ENCODE measurements at places on chromosomes 2 and 18. TPM values are rescaled to one million over a fixed set of nuclear protein-coding genes. Genes with fewer than 3 reads are reported as not detected.

Gene SUPT7L
- 24.9 TPM for total RNA-seq

Gene ZNF516
- total RNA-seq, result 18.2 TPM

Gene HOXD11
- not detected for total RNA-seq

Gene GDF7
- total RNA-seq, result 0.19 TPM

Gene APOB
- total RNA-seq, result 17.4 TPM

Gene IL18RAP
- 59.9 TPM for total RNA-seq

Gene ACVR1C
- total RNA-seq, result 37.0 TPM

Gene CIB4
- total RNA-seq, result not detected

Gene NTSR2
- not detected for total RNA-seq

Gene UGT1A5
- not detected for total RNA-seq

Gene OSBPL6
- total RNA-seq, result 2.0 TPM

Gene POTEE
- total RNA-seq, result not detected

Gene PTPN4
- total RNA-seq, result 32.2 TPM

Gene IL1A
- 2.2 TPM for total RNA-seq

Gene RNU2-63P
- total RNA-seq, result not detected

Gene HRH4
- total RNA-seq, result not detected

Gene CD207
- total RNA-seq, result 0.47 TPM

Gene SLC11A1
- total RNA-seq, result 93.6 TPM

Gene PDCD1
- total RNA-seq, result 0.88 TPM

Gene MC5R
- not detected for total RNA-seq

Gene BMPR2
- total RNA-seq, result 66.7 TPM

Gene DNAJC5G
- total RNA-seq, result not detected

Gene ZNF385B
- 4.6 TPM for total RNA-seq

Gene FBXO48
- total RNA-seq, result 0.24 TPM

Gene CREG2
- not detected for total RNA-seq

Gene DUSP2
- total RNA-seq, result 8.5 TPM

Gene NYAP2
- not detected for total RNA-seq

Gene ILKAP
- total RNA-seq, result 21.3 TPM

Gene RGPD3
- total RNA-seq, result 1.1 TPM

Gene GALNT13
- total RNA-seq, result 0.38 TPM

Gene ZNF804A
- not detected for total RNA-seq

Gene C1QL2
- not detected for total RNA-seq

Gene COBLL1
- 67.9 TPM for total RNA-seq

Gene SLC23A3
- 1.0 TPM for total RNA-seq

Gene LDLRAD4
- total RNA-seq, result 28.1 TPM

Gene GRHL1
- 15.1 TPM for total RNA-seq

Gene GAL3ST2
- total RNA-seq, result not detected

Gene ATIC
- total RNA-seq, result 43.0 TPM

Gene HMSD
- not detected for total RNA-seq

Gene METAP1D
- 8.5 TPM for total RNA-seq

Gene IL1F10
- total RNA-seq, result not detected

Gene SERPINB13
- not detected for total RNA-seq

Gene FIGN
- 12.0 TPM for total RNA-seq

Gene ALK
- total RNA-seq, result 2.2 TPM

Gene FAM124B
- total RNA-seq, result 1.9 TPM

Gene PLB1
- 7.6 TPM for total RNA-seq

Gene MYO3B
- not detected for total RNA-seq

Gene COX7A2L
- 108 TPM for total RNA-seq

Gene CHST9
- not detected for total RNA-seq

Gene SLC19A3
- 44.1 TPM for total RNA-seq

Gene KCNG2
- total RNA-seq, result 0.75 TPM
